ENCODE measurements at places on chromosomes 12 and 14. TPM values are rescaled to one million over a fixed set of nuclear protein-coding genes. Genes with fewer than 3 reads are reported as not detected.

DNA sequence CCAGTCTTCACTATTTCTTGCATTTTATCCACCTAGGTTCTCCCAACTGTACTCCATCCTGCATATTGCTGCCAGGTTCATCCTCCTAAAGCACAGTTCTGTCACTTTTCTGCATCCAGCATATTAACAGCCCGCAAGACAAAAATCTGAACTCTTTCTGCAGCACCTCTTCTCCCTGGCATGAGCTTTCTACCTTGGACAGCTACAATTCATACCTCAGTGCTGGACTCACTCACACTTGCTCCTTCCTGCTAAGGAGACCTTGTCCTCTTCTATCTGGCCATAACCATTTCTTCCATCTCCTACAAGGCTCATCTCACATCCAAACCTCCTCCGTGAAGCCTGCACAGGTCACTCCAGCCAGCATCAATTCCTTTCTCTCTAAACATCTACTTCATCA lies 170.1 kb upstream of the GRIP1 start:
- no peaks in the 10 kb centered on the region for H3K36me3 ChIP-seq
- H3K27ac ChIP-seq, result no peak overlapping the region
- no peak overlapping the region for H3K4me3 ChIP-seq
- H3K4me1 ChIP-seq, result no peaks in the 10 kb centered on the region
- H3K27me3 ChIP-seq, result no peaks in the 10 kb centered on the region
- DNase-seq, result no peak

DNA sequence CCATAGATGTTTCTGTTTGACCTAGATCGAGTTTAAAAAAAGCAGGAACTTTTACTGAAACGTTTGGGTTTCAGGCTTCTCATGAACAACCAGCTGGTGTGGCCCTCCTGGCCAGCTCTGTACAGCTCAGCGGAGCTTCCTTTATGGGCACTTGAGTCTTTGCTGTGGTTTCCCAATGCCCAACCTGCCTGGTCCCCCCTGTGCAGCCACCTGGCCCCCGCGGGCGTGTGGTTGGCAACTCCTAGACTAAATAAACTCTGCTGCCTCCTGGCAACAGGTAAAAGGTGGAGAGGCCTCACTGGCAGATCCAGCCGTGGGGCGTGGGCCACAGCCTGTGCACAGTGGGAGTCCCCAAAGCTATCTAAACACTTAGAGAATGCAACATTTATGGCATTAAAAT lies 38.7 kb downstream of the ADGRD1 start:
- peak overlapping the region; percentile 33 for H3K4me3 ChIP-seq
- no peaks in the 10 kb centered on the region for H3K27me3 ChIP-seq
- peaks cover 26% of the 10 kb centered on the region for H3K36me3 ChIP-seq
- H3K27ac ChIP-seq, result peak overlapping the region; percentile 74
- peaks cover 12% of the 10 kb centered on the region for H3K4me1 ChIP-seq

DNA sequence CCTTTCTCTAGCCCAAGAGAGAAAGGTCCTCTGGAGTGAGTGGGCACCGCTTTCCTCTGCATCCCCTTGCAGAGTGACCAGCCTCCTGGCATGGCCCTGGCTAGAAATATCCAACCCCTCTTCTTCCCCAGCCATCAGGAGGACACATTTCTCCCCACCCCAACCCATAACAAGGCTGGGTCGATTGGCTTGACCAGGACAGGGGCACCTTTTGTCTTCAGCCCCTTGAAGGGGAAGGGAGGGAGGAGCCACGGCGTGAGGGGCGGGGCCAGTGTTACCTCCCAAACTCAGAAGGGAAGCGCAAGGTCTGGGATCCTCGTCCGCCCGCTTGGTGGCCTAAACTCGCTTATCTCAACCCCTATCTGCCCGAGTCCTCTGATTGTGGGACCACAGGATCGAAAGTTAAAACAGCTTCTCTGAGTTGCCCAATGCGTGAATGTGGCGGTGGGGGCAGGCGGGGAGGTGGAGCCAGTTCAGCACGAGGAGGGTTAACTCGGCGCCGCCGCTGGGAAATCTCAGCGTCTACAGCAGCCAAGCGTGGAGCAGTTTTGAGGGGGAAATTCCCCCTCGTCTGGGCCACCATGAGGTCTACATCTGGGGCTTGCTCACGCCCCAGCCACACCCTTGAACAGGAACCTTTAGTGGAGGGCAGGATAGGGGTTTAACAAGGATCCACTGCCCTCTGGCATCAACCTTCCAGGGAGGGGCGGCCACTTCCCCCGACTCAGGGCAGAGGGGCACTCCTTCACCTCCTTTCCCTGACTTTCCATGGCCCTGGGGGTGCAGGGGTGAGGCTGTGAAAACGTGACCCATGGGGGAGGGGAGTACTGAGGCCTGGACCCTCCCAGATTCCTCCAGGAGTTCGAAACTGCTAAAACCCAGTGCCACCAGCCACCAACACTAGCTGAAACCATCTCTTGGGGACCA lies 795 bp downstream of the STAT6 start:
- peak; percentile 84 for DNase-seq
- H3K27me3 ChIP-seq, result no peaks in the 10 kb centered on the region
- peak overlapping the region; percentile 100 for H3K27ac ChIP-seq
- H3K36me3 ChIP-seq, result peaks cover 32% of the 10 kb centered on the region
- H3K4me3 ChIP-seq, result peak overlapping the region; percentile 95

CACNA2D4 gene
- total RNA-seq, result 7.0 TPM

- no peaks in the 10 kb centered on the region for H3K36me3 ChIP-seq
- no peak overlapping the region for H3K4me3 ChIP-seq
- no peak overlapping the region for H3K27ac ChIP-seq
- DNase-seq, result no peak
- no peaks in the 10 kb centered on the region for H3K27me3 ChIP-seq
- no peaks in the 10 kb centered on the region for H3K4me1 ChIP-seq
Measured at GRCh38 chr12:42039176-42039575, 105.5 kb downstream of the GXYLT1 start.

DNA sequence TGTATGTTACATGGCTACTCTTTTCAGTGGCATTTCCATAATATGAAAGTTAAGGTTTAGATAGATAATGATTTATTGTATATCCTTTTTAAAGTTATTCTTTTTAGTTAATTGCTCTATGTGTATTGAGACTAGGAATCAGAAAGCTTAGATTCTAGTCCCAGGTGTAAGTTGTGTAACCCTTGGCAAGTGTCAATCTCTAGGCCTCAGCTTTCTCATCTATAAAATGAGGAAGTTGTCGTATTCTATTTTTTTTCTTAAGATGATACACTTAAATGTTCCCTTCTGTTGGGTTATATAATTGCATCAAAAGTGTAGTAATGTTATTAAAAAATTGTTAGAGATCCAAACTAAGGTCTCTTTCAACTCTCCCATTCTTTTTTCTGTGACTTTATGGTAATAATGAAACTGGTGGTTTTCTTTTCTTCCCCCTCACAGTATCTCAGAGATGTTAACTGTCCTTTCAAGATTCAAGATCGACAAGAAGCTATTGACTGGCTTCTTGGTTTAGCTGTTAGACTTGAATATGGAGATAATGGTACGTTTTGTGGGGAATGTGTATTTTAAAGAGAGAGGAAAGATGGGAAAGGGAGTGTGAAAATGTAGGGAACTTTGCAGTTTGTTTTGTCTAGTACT lies 4.1 kb downstream of the RTRAF start:
- peaks cover 27% of the 10 kb centered on the region for H3K4me1 ChIP-seq
- peaks cover 54% of the 10 kb centered on the region for H3K36me3 ChIP-seq
- H3K27ac ChIP-seq, result no peak overlapping the region
- no peaks in the 10 kb centered on the region for H3K27me3 ChIP-seq
- no peak for DNase-seq

GRCh38 chr14:36997843-36998242 lies 174.6 kb downstream of the SLC25A21 start:
- no peaks in the 10 kb centered on the region for H3K4me1 ChIP-seq
- H3K27ac ChIP-seq, result no peak overlapping the region
- no peaks in the 10 kb centered on the region for H3K36me3 ChIP-seq
- H3K4me3 ChIP-seq, result no peak overlapping the region

DNA sequence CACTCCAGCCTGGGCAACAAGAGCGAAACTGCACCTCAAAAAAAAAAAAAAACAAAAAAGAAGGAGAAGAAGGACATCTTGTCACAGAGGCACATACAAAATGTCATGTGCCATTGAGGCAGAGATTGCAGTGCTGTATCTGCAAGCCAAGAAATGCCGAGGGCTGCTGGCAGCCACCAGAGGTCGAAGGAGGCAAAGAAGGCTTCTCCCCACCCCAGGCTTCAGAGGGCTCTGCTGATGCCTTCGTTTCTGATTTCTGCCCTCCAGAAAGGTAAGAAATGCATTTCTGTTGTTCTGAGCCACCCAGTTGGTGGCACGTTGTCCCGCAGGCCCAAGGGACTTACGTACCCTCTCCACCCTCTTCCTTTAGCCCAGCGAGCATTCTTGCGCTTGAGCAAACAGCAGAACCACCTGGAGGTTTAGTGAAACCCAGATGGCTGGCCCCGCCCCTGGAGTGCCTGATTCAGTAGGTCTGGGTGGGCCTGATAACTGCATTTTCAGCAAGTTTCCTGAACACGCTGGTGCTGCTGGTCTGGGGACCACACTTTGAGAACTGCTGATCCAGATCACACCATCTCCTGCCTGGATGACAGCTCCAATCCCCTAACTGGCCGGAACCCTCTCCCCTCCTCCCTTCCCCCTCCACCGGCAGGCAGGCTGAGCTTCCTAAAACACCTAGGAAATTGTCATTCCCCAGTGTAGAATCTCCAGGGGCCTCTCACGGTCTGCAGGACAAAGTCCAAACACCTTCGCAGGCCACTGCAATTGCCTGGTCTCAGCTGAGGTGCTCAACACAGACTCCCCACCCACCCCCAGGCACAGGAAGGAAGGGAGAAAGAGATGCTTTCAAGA lies 21.1 kb upstream of the SCARB1 start:
- no peak overlapping the region for H3K4me3 ChIP-seq
- peaks cover 10% of the 10 kb centered on the region for H3K4me1 ChIP-seq
- H3K36me3 ChIP-seq, result no peaks in the 10 kb centered on the region
- H3K27me3 ChIP-seq, result no peaks in the 10 kb centered on the region
- DNase-seq, result peak; percentile 57

Measured in lower lobe of right lung (tissue), 2 donors.